ENCODE measurements at places on chromosomes 2 and 18.

DNA sequence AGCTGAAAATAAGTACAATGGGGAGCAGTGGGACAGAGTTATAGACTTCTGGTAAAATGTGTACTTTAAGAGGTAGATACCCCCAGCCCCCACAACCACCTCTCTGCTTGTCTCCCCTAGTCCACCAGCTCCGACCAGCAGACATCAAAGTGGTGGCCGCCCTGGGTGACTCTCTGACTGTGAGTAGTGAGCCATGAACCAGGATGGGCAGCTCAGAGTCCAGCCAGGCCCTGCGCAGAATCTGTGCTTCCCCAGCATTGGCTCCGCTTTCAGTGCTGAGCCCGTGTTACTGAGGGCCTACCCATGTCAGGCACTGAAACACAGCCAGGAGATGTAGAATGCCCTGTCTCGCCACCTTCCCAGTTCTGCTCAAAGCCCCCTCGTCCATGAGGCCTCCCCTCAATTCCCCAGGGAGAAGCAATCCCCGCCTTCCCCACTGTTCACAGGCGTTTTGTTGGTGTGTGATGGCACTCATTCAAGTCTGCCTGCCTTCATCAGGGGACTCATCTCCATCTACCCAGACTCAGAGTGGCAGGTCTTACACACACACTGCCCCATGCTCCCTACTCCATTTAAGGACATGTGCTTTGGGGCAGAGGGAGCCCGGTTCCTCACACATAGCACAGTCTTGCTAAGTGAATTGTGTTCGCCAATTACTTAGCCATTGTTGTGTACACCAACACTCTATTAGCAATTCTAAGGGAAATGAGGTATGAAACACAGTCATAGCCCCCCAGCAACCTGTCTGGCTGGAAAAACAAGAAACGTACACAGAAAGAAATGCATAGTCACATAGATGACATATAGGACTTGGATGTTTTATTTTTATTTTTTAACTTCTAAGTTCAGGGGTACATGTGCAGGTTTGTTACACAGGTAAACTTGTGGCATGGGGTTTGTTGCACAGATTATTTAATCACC is 122.6 kb downstream of the PLB1 start:
- no peak for DNase-seq

DNA sequence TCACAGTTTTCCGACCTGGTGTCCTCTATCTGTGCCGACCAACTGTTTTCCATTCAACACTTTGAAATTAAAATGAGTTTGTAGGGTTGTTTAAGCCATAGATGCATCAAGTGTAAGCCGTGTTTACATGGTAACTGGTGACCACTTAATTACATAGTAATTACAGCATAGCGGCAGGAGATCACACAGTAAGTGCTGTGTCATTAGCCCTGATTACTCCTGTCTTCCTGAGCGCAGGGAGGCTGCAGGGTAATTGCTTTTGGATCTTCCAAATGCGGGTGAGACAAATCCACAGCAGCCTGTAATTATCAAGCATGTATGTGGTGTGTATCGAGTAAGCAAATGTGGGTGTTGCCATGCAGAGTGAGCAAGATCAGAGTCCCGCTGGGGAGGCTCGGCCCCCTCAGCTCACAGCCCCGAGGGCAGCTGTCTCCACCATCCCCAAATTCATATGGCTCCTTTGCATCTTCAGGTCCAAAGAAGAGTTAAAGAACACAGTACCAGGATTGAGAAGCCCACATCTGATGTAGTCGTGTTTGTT is 71.5 kb upstream of the HDAC4 start:
- no peak for DNase-seq

DNA sequence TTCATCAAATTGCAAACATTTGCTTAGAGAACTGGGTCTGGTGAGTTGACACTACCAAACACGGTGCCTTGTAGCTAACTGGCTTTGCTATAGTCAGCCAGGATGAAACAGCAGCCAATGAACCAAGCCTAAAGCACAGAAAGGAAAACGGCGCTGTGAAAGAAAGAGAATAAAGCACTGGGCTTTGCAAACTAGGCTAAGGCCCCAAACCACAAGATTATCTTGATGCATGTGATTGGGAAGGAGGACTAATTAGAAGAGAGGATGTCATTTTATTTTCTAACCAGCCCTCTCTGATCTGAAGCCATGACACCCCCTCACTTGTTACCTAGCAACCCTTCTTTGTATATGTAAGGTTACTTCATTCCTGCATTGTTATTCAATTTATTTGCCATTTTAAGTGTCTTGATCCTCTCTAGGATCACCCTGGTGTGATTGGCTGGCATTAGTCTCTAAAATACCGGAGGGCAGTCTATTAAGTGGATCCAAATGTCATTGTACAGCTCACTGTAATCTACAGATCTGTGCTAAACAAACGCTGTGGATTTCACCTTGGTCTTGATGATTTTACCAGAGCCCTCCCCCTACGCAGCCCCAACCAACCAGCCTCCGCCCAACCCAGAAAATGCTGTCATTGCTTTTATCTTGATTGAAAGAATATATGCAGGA is 395.4 kb upstream of the ACVR2A start:
- peak; percentile 32 for DNase-seq

- no peak for DNase-seq
Measured at GRCh38 chr2:12624905-12625598, 91.7 kb upstream of the TRIB2 start.

DNA sequence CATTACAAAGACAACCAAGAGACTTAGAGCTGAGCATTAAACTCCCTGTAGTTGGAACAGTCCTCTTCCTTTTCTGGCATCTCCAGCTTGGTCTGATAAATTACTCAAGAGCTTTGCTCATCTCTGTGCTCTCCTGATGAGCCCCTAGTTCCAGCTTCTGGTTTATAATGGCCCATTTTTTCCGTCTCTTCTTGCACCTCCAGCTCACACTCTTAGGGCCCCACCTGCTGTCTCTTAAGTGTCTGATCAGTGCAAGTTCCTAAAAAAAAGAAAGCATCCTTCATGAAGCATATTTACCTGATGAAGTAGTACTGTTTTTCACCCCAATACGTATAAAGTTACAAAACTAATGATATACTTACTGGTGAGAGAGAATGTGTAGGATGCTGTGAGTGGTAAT is 822.9 kb downstream of the RNF144A start:
- no peak for DNase-seq

GRCh38 chr2:135676031-135676430 is 65.6 kb upstream of the UBXN4 start:
- DNase-seq, result no peak

DNA sequence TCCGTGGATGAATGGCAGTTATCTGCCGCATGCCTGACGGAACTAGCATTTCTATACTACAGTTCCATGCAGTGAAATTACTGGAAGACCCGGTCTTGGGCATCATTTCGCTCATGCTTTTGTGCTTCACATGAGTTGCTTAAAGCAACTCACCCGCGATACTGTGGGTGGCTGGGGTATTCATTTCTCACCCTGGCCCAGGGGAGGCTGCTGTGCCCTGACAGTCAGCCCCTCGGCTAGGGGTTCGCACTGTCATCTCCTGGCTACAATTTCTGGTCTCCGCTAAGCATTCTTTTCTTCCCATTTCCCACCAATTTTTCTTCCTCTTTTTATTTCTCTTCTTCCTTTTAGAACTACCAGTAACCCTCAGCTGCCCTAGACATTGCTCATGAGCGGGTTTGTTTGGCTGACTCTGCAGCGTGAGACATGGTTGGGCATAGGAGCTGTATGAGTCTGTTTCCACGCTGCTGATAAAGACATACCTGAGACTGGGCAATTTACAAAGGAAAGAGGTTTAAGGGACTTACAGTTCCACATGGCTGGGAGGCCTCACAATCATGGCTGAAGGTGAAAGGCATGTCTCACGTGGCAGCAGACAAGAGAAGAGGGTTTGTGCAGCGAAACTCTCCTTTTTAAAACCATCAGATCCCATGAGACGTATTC is 16.5 kb upstream of the CNDP2 start:
- no peak for DNase-seq

GRCh38 chr2:223108351-223109050 is 56.5 kb downstream of the KCNE4 start:
- no peak for DNase-seq

GRCh38 chr2:28035163-28035690 is 144.7 kb downstream of the BABAM2 start:
- DNase-seq, result no peak

DNA sequence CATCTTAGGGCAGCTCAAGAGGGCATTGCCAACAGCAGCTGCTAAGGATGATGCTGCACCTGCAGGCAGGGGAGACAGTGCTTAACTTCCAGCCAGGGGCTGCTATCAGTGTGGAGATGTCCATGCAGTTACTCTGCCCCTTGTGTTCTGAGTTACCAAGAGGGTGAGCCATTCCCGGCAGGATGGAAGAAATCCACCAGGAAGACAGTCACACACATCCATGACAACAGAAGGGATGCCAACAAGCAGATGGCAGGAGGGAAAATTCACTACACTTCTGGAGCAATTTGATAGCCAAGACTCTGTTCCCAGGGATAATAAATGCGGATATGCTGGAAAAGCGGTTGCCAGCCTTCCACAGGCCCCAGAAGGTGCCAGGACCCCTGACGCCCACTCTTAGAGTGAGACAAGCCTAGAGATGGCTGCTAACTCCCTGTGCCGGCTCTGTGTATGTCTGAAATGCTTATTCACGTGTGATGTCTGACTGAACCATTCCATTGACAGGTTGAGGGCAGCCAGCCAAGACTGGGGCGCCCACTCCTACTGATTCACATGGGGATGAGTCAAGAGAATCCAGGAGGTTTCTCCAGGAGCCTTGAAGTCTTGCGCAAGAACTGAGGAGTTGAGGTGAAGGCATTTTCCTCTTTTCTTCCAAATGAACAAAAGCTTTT is 24.5 kb downstream of the LOXHD1 start:
- DNase-seq, result no peak

DNA sequence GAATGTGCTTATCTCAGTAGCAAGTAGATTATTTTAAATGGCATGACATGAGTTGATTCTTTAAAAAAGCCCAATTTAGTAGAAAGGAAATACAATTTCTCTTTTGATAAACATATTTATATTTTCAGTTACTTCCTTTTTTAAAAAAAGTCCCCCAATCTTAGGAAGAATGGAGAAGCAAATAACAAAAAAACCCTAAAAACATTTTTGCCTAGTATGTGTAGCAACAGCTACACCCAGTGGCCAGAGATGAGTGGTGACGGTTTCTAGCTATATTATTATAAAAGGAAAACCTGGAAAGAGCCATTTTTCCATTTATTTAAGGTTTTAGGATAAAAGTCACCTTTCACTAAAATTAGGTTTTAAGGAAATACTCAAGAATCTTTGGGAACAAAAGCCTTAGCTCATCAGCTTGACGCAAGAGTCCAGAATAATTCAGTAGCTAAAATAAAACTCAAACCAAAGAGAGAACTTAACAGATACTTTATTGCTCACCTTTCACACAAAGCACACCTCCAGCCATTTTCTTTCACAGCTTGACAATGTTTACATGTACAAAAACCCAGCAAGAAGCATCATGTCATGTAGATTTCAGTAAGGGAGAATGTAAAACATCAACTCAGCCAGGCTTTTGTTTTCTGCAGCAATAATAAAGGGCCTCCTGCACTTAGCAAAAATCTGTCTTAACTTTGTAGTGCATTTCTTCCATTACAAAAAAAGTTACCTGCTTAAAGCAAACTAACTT is 15.7 kb downstream of the FAM98A start:
- no peak for DNase-seq

GRCh38 chr2:68837861-68838341 is 33.3 kb downstream of the BMP10 start:
- DNase-seq, result no peak

DNA sequence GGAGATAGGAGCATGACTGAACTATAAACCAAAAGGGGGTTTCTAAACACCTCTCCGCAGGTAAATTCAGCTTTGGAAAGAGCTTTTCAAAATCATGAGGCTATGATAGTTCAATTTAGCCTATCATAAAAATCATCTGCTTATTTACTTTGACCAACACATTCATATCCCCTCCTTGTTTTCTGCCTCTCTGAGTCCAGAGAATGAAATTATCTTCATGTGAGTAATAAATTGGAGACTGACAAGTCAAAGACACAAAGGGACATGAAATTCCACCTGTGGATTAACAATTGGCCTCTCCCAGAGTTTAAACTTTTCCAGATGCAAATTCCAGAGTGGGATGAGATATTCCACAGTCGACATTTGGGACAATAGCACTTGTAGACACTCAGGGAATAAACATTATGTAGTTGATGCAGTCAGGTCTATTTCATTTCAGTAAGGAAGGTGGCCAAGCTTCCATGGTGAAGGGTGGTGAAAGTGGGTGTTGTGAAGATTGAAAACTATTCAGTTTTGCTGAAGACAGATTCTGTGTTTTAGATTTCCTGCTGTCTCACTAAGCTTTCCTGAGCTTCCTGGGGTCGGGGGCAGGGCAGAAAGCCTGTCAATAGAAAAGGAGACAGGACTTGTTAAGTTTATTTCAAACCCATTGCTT is 84.7 kb downstream of the CDC42EP3 start:
- no peak for DNase-seq

DNA sequence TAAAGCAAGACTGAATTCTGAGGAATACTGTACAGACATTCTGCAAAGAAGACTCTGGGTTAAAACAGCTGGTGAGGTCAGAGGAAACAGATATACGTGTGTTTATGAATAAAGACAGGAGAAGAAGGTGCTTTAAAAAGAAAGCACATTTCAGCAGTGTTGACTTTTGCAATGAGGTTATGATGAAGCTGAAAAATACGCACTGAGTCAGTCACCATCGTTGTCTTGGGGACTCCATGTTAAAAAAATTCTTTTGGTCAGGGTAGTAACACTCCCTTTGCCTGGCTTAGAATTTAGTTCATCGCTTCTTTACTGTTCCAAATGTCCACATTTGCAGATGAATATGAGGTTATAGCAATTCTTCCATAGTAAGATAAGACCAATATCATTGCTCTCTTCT is 1049.0 kb downstream of the TSN start:
- DNase-seq, result no peak

GRCh38 chr2:42917425-42917927 is 125.1 kb upstream of the HAAO start:
- DNase-seq, result no peak

DNA sequence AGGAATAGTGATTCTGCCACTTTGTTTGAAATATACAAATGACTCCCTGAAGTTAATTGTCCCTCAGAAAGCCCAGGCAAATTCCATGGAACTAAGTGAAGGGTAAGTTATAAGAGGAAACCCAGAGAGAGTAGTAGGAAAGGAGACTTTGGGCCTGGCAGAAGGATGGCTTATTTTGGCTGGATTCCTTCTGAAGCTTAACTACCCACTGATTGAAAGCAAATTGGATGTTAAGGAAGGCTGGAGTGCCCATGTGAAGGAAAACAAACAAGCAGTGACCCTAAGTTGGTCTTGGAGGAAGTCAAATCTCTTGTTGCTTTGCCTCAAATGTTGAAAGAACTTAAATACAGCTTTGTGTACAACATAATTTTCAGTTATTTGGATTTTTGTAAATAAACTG is 1106.4 kb upstream of the ZEB2 start:
- DNase-seq, result no peak

- DNase-seq, result no peak
Measured at GRCh38 chr2:200575957-200576356, 9.9 kb upstream of the AOX1 start.

DNA sequence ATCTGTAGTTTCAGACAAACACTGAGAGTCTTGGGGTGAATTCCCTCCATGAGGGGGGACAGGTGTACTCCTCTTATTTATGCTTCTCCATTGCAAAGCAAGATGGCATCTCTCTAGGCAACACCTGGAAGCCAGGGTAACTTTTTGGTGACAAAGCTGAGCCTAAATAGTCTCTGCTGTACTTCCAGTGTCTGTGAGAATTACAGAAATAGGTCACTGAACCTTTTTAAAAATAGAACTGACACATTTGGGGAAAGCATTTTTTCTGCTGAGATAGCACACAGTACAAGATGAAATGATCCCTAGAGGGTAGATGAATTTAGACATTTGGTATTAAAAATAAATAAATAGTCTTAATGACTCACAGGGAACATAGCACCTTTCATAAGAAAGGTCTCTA is 71.7 kb upstream of the SP3 start:
- DNase-seq, result no peak

- no peak for DNase-seq
Measured at GRCh38 chr18:62781262-62781661, 65.9 kb downstream of the PHLPP1 start.

Data from effector memory CD4-positive, alpha-beta T cell (primary cell).